ENCODE measurements at places on chromosomes 3 and 15.

GRCh38 chr3:192812743-192813383 lies 85.5 kb upstream of the FGF12 start:
- DNase-seq, result peak; percentile 47

DNA sequence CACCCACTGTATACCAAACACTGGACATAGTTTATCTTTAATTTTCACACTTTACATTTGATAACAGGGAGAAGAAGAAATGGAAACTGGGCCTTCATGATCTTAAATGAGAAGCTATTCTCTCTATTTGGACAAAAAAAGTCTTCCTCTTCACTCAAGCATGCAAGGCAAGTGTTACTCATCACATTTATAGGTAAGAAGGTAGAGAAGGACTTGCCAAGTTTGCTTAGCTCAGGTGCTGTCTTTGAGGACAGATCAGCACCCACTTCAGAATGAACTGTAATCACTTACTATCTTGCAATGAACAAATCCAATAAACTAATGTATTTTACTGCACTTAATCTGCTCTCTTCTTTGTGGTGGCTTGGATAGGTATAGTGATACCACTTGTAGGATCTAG lies 1.1 kb upstream of the MYH15 start:
- no peak for DNase-seq

GRCh38 chr3:41053220-41053619 lies 146.1 kb upstream of the CTNNB1 start:
- DNase-seq, result no peak

GRCh38 chr3:6739288-6739687 lies 121.6 kb upstream of the GRM7 start:
- no peak for DNase-seq

DNA sequence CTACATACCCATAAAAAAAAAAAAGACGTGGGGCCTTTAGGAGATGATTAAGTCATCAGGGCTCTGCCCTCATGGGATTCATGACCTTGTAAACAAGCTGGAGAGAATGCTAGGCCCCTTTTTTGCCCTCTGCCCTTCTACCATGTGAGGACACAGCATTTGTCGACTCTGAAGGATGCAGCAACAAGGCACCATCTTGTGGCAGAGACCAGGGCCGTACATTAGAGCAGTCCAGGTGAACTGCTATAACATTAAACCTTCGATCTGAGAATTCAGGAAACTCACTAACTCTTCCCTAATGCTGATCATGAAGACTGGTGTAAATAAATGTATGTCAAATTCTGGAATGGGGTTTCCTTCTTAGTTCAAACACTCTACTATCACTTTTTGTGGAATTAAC lies 30.7 kb upstream of the SIAH2 start:
- DNase-seq, result no peak

DNA sequence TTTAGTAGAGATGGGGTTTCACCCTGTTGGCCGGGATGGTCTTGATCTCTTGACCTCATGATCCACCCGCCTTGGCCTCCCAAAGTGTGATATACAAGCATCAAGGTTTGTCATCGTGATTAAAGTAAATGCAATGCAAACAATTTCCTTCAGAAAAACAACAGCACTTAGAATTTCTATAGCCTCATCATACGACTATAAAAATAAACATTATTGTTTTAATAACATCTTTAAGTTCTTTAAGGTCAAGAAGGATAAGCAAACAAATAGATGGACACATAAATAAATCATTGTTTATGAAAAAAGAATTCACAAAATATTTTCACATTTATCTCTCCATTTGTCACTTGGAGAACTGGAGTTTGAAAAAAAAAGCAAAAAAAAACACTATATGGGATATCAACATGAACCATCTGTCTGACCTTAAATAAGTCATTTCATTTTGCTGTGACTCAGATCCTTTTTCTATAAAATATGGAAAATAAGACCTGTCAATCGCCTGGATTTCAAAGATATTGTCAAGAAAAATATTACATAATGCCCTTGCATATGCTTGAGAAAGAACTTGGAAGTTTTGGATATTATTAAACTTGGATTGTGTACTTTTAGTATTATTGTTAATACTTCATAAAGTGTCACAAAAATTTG lies 642.0 kb upstream of the KCNMB2 start:
- DNase-seq, result no peak

DNA sequence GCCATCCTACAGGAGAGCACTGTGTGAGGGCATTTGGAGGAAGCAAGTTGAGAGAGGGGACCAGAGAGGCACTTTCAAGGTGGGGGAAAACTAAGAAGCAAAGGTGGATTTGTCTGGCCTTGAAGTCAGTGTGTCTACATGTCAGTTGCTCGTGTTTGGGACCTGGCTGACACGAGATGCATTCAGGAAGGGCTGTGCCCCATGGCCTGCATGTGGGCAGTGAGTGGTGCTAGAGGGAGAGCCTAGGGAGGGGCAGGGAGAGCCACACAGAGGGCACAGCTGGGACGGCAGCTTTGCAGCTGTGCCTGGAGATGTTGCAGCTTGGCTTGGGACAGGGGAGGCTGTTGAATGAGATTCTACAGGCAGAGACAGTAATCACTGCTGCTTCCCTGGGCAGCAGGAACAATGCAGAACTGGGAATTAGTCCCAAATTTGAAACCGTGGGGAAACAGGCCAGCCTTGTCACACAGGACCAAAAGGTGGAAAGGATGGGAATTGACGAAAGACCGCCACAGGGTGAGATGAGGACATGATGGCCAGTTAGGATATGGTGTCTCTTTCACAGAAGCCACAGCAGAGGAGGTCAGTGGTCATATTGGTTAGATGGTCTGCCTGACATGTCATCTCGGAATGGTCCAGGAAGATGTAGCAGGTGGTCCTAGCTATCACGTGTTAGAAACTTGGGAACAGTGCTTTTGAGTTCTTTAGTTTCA lies 10.0 kb downstream of the SEC61A1 start:
- no peak for DNase-seq

GRCh38 chr15:90711842-90712241 lies 5.3 kb upstream of the BLM start:
- DNase-seq, result no peak

DNA sequence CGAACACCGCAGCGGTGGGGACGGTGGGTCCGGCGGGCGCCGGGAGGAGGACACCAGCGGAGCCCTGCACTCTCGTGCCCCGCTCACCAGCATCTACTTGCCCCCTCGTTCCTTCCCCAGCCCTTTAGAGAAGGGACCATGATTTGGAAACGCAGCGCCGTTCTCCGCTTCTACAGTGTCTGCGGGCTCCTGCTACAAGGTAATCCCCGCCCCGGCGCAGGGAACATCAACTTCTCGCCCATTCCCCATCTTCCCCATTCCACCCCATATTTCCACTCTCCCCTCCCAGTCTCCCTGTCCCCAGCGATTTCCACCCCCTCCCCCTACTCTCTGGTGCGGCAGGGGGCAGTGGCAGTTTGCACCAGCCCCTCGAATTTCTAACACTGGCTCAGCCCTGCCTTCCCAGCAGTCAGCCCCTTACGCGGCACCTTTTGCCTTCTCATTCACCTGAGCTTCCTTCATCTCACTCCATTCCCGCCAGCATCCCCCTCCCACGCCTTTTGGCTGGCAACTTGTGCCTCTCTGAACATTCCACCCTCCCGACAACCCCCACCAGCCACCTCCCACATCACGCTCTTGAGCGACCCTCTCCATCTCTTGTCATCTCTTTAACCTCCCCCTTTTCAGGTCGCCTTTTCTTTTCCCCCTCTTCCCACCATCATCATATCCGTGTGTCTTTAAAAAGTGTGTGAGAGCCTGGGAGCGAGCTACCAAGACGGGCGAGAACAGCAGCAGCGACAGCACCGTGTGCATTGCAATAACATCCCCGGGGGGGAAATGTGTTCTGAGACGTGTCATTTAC lies 882 bp downstream of the CADM2 start:
- DNase-seq, result no peak

DNA sequence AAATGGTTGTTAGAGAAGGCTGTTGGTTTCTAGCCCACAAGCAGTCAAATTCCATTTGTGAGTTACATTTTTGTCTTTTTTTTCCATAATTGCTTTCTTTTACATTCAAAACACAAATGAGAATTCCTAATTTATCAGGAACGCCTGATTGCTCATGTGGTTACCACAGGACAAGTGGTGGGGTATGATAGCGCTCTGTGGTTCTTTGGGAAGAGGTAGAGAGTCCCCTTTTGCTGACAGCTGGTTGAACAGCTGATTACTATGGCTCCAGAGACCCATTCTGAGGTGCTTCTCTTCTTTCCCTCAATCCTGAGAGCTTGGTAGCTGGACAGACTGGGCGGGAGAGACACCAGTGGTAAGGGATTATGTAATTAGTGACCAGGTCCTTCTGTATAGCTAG lies 24.4 kb downstream of the CNOT10 start:
- no peak for DNase-seq

- DNase-seq, result peak; percentile 40
These were observed 167.6 kb upstream of the LINGO1 start for GRCh38 chr15:77800305-77800704.

- DNase-seq, result no peak
These were observed 15.8 kb upstream of the CASR start for GRCh38 chr3:122167630-122168029.

DNA sequence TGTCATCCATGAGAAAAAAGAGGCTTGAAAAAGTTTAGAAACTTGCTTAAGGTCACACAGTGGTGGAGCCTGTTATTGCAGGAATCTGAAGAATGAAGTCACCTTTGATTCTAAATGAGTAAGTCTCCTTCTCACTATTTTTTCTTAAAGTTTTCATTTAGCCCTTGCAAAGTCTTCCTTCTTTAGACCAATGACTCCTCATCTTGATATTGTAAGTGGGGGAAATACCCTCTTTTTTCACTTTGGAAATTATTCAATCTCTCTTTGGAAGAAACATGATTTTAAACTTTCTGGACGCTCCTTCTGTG lies 787 bp upstream of the SLMAP start:
- no peak for DNase-seq
